ENCODE measurements at places on chromosomes 7 and 10. TPM values are rescaled to one million over a fixed set of nuclear protein-coding genes. Genes with fewer than 3 reads are reported as not detected.

GRCh38 chr10:79498291-79498829 is 14.0 kb upstream of the EIF5AL1 start:
- no peak for DNase-seq
- H3K4me1 ChIP-seq = no peaks in the 10 kb centered on the region
- H3K4me3 ChIP-seq = no peak overlapping the region
- peaks cover 6% of the 10 kb centered on the region for H3K27me3 ChIP-seq
- no peak overlapping the region for H3K27ac ChIP-seq

GRCh38 chr10:70300461-70300860 is 16.7 kb upstream of the NPFFR1 start:
- DNase-seq = no peak
- H3K36me3 ChIP-seq = no peaks in the 10 kb centered on the region
- no peak overlapping the region for H3K27ac ChIP-seq

DNA sequence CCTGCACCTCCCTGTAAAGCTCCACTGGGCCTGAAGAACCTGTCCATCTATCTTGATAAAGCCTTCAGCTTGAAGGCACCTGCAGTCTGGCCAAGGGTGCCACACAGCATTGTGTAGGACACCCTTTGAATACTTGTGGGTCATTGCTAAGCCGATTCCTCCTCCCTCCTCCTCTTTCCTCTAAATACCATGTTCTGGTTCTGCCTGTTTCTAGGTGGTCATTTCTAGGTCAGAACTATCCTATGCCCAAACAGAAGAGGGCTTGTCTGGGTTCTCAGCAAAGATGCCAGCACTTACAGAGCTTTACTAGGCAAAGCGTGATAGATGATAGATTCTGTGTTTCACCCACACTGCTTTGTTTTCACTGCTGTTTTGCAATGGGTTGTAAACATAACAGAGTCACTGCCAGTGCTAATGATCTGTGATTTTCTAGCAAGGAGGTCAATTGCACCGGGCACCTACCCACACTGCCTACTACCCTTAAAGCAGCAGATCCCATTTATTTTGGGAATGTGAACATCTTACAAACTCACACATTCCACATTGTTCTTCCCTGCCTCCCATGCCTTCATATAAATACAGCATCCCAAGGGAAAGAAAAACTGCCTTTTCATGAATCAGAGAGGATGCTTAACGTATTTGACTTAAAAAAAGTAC is 279.1 kb upstream of the PITRM1 start:
- H3K27me3 ChIP-seq = no peaks in the 10 kb centered on the region
- H3K27ac ChIP-seq = peak overlapping the region; percentile 98
- no peak overlapping the region for H3K4me3 ChIP-seq
- H3K4me1 ChIP-seq = peaks cover 43% of the 10 kb centered on the region

DNA sequence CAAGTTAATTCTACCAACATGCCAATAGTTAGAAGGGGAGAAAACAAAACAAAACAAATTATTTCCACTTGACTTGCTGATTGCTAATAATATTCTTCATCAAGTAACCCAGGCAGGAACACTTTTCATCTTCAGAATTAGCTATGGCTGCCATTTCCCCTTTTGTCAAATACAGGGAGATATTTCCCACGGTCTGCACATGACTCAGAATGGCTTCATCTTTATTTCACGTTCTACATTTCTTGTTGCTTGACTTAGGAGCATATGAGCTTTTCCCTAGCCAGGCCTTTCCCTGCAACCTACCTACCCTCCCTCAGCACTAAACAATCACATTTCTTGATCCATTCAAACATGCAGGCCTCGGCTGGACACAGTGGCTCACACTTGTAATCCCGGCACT is 6.5 kb downstream of the CPVL start:
- no peak overlapping the region for H3K4me3 ChIP-seq
- H3K27me3 ChIP-seq = peaks cover 10% of the 10 kb centered on the region
- H3K27ac ChIP-seq = no peak overlapping the region
- DNase-seq = no peak

DNA sequence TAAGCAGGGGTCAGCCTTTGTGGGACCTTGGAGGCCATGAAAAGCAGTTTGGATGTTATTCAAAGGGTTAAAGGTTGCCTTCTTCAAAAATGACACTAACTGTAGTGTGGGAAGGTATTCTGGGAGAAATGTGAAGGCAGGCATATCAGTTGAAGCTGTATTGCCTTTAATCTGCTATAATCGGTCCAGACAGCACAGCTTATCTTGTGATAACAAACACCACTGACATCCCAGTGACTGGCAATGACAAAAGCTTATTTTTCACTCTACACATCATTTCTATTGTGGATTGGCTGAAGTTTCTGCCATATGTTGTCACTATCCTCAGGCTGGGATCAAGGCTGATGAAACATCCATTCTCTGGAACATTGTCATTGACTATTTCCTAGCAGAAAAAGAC is 1149.2 kb downstream of the GRM8 start:
- no peak for DNase-seq
- H3K27ac ChIP-seq = no peak overlapping the region
- H3K27me3 ChIP-seq = no peaks in the 10 kb centered on the region
- no peaks in the 10 kb centered on the region for H3K4me1 ChIP-seq
- no peak overlapping the region for H3K4me3 ChIP-seq

DNA sequence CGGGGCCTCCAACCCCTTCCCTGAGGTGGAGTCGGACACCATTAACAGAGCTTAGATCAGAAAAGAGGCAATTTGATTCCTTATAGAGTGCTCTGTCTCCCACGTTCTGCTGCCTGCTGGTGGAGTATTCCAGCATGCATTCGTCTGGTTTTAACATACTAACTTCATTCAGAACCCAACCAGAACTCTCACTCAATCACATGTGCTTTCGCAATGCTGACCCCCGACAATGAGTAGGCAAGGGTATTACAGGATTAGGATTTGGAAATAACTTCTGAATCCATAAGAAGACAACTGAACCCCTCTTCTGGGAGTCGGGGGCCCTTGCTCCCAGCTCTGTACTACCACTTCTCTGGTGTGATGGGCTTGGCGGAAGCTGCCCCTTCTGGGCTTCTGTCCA is 55.7 kb upstream of the HABP2 start:
- DNase-seq = no peak
- no peak overlapping the region for H3K4me3 ChIP-seq
- no peaks in the 10 kb centered on the region for H3K4me1 ChIP-seq
- H3K27ac ChIP-seq = no peak overlapping the region
- H3K27me3 ChIP-seq = no peaks in the 10 kb centered on the region

DNA sequence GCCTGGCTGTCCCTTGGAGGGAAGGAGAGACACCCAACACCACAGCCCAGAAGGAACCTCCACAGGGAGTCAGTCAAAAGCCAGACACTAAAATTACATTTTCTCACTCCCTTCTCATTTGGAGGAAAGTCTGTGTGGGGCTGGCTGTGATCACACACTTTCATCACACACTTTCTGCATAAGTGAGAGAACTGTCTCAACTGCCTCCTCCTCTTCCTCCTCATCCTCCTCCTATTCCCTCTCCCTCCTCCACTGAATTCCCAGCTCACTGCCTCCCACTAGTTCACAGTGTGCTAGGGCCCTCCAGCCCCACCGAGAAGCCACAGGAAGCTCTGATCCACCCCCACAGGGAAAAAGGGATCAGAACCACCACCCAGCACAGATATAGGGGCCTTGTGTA is 91.6 kb downstream of the KCNMA1 start:
- no peaks in the 10 kb centered on the region for H3K36me3 ChIP-seq
- H3K27me3 ChIP-seq = no peaks in the 10 kb centered on the region
- no peaks in the 10 kb centered on the region for H3K4me1 ChIP-seq
- H3K27ac ChIP-seq = no peak overlapping the region

DNA sequence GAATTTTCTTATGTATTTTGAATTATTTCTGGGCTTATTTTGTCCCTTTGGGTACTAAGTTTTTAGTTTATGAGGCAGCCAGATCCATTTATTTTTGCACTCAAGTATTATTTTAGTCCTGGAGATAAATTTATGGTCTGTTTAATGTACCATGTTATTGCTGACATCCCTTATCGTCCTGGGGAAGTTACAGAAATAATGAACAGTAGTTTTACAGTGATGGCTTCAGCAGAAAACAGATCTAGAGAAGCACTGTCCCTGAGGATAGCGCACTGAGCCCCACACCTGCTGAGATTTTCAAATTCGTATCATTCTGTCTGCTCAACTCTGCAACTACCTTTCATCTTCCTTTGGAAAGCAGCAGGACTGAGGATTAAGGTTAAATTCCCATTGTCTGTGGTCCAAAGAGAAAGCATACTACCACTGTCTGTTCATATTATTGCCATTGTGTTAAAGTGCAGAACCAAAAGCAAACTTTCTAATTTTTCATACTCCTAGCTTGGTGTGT is 168.3 kb downstream of the SNX13 start:
- H3K4me1 ChIP-seq = no peaks in the 10 kb centered on the region
- no peak overlapping the region for H3K4me3 ChIP-seq
- no peaks in the 10 kb centered on the region for H3K27me3 ChIP-seq
- no peak for DNase-seq
- no peak overlapping the region for H3K27ac ChIP-seq

DNA sequence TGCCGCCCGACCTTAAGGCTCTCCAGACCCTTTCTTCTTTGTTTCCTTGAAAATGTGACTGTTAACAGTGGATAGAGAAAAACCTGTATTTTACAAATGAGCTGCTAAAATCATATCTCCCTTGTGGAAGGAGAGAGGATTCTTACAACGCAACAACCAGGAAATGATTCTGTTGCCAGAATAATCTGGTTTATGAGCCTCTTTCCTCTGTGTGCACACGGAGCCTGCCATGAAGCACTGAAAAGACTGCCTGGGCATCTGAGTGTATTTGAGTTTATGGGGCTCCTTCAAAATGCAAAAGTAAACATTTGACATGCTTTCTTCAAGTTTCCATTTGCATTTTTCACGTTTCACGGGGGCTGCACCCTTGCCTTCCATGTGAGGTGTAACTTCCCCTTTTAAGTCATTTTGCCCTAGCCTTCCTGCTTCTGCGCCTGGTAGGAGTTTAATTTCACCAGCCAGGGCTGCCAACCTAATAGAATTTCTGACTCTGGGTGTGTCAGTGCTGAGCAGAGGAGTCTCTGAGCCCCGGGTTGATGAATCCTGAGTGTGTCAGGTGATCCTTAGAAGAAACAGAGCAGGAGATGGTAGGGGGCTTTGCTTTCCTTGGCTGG is 101.2 kb downstream of the GRB10 start:
- H3K27ac ChIP-seq = peak overlapping the region; percentile 10
- H3K4me1 ChIP-seq = peaks cover 30% of the 10 kb centered on the region
- peak; percentile 37 for DNase-seq
- H3K4me3 ChIP-seq = no peak overlapping the region
- no peaks in the 10 kb centered on the region for H3K27me3 ChIP-seq
- peaks cover 3% of the 10 kb centered on the region for H3K36me3 ChIP-seq

The GPR146 gene
- 11.7 TPM for total RNA-seq

The SEMA3E gene
- total RNA-seq = not detected

DNA sequence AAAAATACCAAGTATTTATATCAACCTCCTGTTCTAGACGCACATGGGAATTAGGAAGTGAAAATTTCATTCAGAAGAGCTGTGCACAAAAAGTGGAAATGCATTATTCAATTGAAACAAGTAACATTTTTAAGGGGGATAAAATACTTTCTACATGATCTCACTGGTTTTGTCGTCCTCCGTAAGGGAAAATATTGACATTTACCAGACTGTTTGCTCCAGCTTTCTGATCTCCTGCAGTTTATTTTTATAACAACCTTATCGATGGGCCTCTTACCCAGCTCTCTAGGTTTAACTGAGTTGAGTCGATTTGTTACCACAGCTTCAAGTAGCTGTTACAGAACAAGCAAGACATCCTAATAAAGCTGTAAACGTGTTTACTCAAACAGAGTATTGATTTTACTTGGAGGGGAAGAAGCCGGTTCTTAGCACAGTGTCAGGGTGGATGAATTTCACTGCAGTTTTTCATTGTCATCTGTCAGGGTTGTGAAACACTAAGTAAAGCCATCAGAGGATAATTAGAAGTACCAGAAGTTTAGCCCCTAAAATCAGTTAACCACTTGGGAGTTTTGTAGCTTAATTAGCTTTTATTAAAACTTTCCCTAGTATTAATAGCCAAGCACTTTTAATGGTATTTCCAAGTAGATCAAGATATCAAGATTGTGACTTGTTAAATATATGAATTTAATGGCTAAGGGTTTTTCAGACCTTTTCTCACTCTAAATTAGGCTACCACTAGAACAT is 142.6 kb upstream of the KAT6B start:
- DNase-seq = no peak
- no peak overlapping the region for H3K4me3 ChIP-seq
- H3K4me1 ChIP-seq = no peaks in the 10 kb centered on the region
- no peak overlapping the region for H3K27ac ChIP-seq
- no peaks in the 10 kb centered on the region for H3K36me3 ChIP-seq

GRCh38 chr10:80356563-80356988 is at the start of the genes DYDC1 and DYDC2:
Gene DYDC1 (minus strand): TSS chr10:80356755. CDS start chr10:80352601, 4,154 bp downstream.
Gene DYDC2 (plus strand): TSS chr10:80356781. CDS start chr10:80362444, 5,663 bp downstream.
- H3K4me3 ChIP-seq = no peak within 1 kb of the TSS
- peaks cover 3% of the 10 kb centered on the region for H3K4me1 ChIP-seq
- peaks cover 29% of the 10 kb centered on the region for H3K27me3 ChIP-seq

DNA sequence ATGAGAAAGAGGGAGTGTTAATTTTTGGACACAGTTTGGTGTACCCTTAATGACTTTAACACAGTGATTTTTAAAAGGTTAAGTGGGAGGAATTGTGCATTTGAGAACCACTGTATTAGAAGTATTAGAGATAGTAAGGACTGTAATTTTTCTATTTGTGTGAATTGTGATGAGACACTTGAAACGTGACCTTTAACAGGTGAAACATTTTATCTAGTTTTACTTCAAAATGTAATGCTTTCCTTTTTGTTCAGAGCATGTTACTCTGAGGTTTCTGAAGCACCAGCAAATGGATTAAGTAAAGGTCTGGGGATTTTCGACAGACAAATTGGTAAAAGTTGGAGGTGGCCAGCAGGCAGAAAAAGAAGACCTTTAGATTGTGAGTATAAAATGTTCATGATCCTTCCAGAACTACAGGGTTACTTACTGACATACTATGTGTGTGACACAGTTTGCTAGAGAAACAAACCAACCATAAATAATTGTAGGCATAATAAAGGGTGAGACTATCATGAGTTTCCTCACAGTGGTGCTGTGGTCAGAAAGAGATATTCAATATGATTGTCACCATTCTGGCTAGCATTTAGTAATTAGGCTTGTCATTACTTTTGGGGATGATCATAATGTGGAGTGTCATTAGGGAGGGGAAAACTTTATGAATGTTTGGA is 26.1 kb downstream of the LCOR start:
- peaks cover 2% of the 10 kb centered on the region for H3K36me3 ChIP-seq
- no peak overlapping the region for H3K27ac ChIP-seq
- H3K4me3 ChIP-seq = no peak overlapping the region
- H3K27me3 ChIP-seq = no peaks in the 10 kb centered on the region

The TRPV5 gene
- total RNA-seq = not detected

The CTTNBP2 gene
- total RNA-seq = 0.25 TPM

GRCh38 chr10:5945561-5946418 is 31.6 kb downstream of the IL15RA start:
- peak; percentile 97 for DNase-seq
- no peaks in the 10 kb centered on the region for H3K27me3 ChIP-seq
- H3K4me3 ChIP-seq = peak overlapping the region; percentile 28
- H3K4me1 ChIP-seq = peaks cover 55% of the 10 kb centered on the region
- H3K27ac ChIP-seq = peak overlapping the region; percentile 99

The EPO gene
- total RNA-seq = not detected
